Stimulated activated CD4-positive, alpha-beta T cell treated with anti-CD3 and anti-CD28 coated beads, Interleukin-1b, Interleukin-23, amount 100 ng/mL, for 48 hours (primary cell): ENCODE measurements at places on chromosomes 3 and 15.

DNA sequence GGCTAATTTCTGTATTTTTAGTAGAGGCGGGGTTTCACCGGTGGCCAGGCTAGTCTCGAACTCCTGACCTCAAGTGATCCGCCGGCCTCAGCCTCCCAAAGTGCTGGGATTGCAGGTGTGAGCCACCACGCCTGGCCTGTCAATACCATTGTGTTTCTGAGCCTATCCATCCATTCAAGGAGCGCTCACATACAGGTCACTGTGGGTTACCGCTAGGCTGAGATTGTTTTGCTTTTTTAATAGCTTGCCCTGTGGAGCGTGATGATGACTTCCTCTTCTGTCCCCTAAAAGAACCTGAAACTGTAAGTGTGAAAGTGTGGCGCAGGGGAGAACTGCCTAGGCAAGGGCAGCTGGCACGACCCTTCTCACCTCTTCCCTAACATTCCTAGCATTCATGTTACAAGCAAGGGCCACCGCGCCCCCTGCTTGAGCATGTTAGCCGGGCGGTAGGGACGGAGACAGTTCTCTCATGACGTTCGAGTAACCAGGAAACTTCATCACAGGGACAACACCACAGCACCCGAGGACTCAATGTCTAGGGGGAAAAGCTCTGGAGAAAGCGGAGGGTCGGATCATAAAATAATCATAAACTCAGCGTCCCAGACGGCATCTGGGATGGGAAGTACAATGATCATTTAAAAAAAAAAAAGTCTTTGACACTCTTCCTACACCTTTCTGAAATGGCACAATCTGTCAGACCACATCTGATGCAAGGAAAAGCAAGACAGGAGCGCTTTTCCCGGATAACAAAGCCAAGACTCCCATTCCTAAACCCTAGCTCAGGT lies 790 bp downstream of the LAMP3 start:
- no peak for DNase-seq

DNA sequence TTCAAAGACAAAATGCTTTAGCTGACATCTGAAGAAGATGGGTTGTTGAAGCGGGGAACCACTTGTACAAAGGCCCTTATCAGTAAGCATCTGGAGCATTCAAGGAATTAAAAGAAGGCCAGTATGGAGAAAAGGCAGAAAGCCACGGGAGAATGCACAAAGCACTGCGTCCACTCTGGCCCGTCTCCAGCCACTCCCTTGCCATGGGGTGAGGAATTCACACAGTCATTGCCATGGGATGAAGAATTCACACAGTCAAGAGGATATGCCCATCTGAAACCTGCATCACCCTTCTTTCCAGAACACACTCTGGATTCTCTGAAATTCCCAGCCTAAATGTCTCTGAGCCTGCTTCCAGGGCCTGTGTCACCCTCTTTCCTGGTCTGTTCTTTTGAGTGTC lies 26.7 kb upstream of the STAG1 start:
- DNase-seq: no peak

- no peak for DNase-seq
Measured at GRCh38 chr3:187996609-187997008, 157.3 kb upstream of the LPP start.

- peak; percentile 10 for DNase-seq
Measured at GRCh38 chr3:33645060-33645647, 72.9 kb downstream of the CLASP2 start.

DNA sequence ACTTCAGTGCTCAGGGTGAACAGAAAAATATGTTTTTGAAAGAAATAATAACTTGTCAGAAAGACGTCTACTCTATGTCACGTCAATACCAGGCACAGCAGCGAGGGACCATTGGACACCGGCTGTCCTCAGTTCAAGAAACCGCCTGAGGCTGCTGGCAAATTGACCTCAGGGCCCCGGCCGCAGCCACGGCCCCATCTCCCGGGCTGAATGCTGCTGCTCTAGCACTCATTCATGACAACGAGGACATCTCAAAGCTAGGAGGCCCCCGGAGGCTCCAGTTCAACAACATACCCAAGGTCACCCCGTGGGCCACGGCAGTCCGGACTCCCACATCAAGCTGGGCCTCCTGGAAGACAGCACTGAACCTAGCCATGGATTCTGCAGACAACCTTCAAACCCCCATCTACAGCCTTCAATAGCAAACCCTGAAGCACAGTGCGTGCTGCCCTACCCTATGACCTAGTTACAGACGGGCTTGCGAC lies 204.0 kb upstream of the NSMCE3 start:
- DNase-seq: no peak
